NCI-H1417 treated with DMSO at 0.1 percent for 48 hours (cell line): ENCODE measurements at places on chromosomes 5 and 9.

- no peak for DNase-seq
Observed at GRCh38 chr5:135322271-135322670, 76.8 kb downstream of the MACROH2A1 start.

DNA sequence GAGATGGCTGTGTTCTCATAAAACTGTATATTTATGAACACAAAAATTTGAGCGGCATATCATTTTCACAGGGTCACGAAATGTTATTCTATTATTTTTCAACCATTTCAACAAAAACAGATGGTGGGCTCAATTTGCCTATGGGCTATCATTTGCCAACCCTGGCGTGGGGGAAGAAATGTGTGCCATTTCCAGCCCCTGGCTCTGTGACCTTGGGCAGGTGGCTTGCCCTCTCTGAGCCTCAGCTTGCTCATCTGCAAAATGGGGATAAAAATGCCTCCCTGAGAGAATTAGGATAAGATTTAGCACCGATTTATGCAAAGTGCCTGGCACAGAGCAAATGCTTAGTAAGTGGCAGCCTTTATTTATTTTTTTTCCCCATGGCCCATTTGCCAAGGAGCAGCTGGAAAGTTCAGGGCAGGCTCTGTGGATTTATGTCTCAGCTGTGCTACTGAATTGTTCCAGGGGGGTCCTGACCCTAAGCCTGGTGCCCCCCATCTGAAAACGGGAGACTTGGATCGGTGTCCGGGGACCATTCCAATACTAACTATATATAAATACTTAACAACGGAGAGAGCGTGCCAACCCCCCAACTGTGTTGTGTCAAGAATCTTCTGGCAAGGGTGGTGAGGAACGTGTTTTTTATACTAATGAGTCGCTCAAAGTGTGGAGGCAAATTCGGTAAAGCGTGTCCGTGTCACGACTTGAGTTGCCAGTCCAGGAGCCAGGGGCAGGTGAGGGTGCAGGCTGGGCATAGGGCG, 34.5 kb downstream of the HRH2 start:
- no peak for DNase-seq

DNA sequence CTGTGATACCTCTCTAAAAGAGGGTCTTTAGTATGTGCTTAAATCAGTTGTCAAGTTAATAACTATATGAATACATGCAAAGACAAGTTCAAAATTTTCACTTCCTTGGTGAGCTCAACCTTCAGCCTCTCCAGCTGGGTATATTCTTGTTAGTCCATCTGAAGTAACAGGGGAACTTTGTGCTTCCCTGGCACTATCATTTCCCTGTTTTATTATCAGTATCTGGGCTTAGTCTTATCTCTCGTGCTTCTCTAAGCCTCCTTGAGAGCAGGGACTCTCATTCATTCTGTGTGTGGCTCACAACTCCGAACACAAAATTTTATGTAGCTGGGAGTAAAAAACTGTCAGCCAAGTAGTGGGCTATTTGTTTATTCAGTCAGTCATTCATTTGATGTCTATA, 175.9 kb upstream of the MAP3K1 start:
- DNase-seq = no peak

DNA sequence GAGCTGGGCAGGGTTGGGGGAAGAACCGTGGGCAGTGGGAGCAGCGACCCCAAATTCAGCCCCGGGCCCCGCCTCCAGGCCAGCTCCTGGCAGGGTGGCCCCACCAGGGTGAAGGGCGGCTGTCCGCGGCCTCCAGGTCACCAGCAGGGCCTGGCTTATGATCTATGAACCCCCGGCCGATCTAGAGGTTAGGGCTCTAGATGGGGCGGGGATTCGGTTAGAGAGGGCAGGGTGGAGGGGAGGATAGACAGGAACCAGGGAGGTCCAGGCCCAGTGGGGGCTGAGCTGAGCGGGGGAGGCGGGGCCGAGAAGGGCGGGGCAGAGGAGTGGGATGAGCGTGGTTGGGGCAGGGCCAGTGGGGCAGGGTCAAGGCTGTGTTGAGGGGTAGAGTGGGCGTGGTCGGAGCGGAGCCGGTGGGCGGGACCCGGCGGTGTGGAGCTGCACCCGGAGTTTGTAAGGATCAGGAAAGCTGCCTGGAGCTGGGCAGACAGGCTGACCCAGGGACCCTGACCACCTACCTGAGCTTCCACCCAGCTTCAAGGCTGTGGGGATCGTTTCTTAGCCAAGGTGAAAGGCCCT, 29.3 kb upstream of the OBP2B start:
- no peak for DNase-seq

GRCh38 chr5:54296386-54296785, 14.0 kb downstream of the ARL15 start:
- DNase-seq = no peak

DNA sequence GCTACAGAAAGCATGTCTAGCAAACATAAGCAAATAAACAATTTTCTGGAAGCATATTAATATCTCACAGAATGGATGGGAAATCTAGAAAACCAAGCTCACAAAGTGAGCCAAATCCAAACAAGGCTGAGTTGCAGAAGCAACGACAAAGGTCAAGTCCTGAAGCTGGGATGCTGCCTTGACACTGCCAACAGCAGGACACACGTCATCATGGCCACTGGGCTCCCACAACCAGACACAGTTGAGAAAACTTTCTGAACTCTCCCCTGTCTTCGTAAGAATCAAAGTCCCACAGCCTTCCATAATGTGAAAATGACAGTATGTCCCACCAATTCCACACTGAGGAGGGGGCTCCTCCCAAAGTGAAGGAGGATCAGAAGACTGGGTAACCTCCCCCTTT, 37.6 kb downstream of the EPB41L4A start:
- no peak for DNase-seq

- DNase-seq = no peak
Observed at GRCh38 chr9:83560169-83560826, 22.1 kb upstream of the FRMD3 start.

DNA sequence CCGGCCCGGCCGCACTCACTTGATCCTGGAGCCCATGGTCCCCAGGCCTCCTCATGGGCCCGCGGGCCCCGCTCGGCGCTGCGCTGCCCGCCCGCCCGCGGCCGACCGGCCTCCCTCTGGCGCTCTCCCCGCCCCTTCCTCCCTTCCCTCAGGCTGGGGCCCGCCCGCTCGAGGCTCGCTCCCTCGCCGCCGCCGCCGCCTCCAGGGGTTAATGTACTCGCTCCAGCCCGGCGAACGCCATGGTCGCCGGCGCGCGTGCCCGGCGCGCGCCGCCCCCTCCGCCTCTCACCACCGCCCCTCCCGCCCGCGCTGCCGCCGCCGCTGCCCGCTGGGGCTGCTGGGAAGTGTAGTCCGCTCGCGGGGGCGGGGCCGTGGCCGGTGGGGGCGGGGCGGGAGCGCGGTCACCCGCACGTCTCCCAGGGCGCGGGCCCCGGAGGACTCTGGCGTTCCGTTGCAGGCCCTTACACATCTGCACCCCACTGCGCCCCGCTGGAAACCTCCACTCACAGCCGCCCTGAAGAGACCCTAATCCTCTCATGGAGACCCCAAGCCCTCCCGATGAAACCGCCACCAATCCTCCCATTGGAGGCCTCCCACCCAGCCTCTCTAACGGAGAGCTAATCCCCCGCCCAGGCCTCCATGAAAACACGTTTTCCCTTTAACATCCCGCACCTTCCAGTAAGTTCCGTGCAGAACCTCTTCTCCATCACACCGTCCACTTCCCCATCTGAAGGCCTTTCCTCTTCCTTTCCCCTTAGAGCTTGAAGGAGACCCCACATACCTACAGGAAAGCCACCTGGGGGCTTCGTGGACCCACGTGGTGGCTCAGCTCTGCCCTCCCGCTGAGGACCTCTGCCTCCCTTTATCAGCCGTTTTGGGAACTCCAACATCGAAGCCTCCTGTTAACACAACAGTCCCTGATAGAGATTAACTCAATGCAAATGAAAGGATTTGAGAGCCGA, at the start of gene DENND1A:
Gene DENND1A, minus strand, starts transcription at position 257 of the 962 bp plus-strand sequence. Its CDS starts 221 bp downstream, at position 36.
- peak; percentile 82 for DNase-seq

DNA sequence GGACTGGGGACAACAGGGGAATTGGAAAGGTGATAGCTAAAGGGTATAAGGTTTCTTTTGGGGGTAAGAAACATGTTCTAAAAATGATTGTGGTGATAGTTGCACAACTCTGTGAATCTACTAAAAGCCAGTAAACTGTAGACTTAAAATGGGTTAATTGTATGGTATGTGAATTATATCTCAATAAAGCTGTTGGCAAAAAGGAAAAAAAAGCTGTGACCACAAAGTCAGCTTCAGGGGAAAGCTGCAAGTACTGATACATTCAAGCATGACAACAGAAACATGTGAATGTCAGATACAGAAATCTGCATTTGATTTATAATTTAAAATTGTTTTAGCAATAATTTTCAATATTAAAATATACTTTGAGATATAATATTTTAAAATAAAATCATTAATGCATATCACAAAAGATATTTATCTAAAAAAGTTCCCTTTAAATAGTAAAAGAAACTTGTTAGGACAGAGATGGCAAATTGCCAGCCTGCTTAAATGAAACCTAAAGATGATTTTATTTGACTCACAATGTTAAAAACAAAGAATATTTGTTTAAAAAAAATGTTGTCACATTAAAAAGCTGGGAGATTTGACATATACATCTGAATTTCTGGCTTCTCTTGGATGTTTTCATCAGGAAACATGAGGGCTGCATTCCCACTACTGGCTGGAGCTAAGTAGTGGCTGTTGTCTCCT, 66.0 kb downstream of the TBCA start:
- DNase-seq = no peak

GRCh38 chr5:78547183-78547582, 101.4 kb downstream of the LHFPL2 start:
- no peak for DNase-seq

- DNase-seq = no peak
Observed at GRCh38 chr5:30197662-30198061, 995.8 kb upstream of the CDH6 start.

DNA sequence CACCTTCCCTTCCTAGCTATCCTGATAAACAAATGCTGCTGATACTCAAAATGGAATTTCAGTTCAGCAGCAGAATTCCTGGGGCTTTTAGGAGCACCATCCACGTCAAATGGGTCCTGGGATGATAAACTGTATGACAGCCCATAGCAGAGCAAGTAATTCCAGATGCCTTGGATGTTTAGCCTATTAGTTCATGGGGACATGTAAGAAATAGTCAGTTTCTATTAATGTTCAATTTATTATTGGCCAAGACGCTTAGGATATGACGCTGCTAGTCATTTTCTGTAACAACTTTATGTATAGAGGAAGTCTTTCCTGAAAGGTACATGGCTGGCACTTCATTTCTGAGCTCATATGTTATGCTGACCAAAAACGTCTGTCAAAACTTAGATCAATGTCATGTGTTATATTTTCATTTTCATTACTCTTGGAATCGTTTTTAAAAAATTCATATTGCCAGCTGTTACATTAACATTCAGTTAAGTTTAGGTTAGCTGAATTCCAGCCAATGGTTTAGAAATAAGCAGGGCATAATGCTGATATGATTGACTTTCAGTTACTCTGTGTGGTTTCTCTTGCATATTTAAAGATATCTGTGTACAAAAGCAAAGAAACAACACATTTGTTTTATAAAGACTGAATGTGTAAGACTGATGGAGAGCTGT, 243.8 kb downstream of the CSNK1G3 start:
- DNase-seq = no peak

DNA sequence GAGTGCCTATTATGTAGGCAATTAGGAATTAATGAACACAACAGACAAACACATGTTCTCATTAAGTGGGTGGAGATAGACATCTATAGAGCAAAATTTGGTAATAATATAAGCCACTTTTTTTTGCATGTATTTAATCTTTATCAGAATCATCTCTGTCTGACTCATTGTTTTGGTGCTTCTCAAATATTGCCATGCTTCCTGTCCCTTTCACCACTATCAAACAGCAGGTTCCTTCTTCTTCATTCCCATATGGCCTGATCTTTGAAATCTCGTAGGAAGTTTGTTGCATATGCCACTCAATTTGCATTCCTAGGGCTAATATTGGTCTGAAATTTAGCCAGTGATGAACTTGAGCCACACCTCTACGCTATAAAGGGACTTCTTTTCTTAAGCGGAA, 128.9 kb upstream of the SPEF2 start:
- DNase-seq = no peak

DNA sequence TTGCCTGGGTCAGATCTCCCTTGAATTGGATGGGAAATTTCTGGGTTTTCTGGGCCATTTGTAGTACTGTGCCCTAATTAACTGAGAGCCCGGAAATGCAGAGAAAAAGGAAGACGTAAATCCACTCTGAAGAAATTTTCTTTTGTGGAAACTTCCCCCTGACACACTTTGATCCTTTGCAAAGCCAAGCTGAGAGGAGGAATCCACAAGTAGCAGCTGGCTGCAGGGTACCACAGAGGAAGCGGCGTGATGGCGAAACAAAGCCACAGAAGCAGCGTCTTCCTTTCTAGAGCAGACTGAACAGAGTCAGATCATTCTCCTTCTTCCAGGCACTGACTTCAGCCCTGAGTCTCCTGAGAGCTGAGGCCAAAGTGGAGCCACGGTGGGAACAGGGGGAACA, 47.1 kb upstream of the ZNF354A start:
- DNase-seq = no peak

- DNase-seq = no peak
Observed at GRCh38 chr5:42640835-42641234, 115.8 kb upstream of the CCDC152 start.

DNA sequence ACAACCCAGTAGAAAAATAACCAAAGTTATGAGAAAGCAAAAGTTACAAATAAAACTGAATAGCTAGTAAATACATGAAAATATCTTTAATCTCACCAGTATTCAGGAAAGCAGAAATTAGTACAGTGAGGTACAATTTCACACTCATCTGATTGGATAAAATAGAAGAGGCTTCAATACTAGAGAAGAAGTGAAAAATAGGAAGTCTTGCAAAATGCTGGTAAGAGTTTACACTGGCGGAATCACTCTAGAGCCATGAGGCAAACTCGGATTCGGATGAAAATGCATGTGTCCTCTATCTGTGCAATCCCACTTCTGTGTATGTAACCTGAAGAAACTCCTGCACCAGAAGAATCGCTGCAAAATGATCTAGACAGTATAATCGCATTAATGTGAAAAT, 128.9 kb downstream of the CCDC192 start:
- no peak for DNase-seq

GRCh38 chr5:87120518-87121303, 147.0 kb upstream of the RASA1 start:
- DNase-seq = no peak
